ENCODE measurements at places on chromosomes 16 and 17. TPM values are rescaled to one million over a fixed set of nuclear protein-coding genes. Genes with fewer than 3 reads are reported as not detected.

The SAP30BP gene
- 70.4 TPM for polyA plus RNA-seq

GRCh38 chr17:42979511-42980273 lies at the start of gene PTGES3L:
TSS of gene PTGES3L (minus strand) at chr17:42980080. CDS start at chr17:42980053, 27 bp downstream.
- no peaks in the 10 kb centered on the region for H3K27me3 ChIP-seq
- DNase-seq = peak; percentile 80
- H3K36me3 ChIP-seq = peaks cover 19% of the 10 kb centered on the region
- peaks cover 53% of the 10 kb centered on the region for H3K4me1 ChIP-seq
- H3K4me3 ChIP-seq = peak within 1 kb of the TSS; percentile 100

- H3K36me3 ChIP-seq = no peaks in the 10 kb centered on the region
- DNase-seq = no peak
- H3K4me1 ChIP-seq = peaks cover 11% of the 10 kb centered on the region
- H3K27me3 ChIP-seq = no peaks in the 10 kb centered on the region
- no peak overlapping the region for H3K27ac ChIP-seq
- peak overlapping the region; percentile 4 for H3K4me3 ChIP-seq
Measured at GRCh38 chr17:17391668-17392370, 85.0 kb upstream of the MED9 start.

The ALOX12B gene
- polyA plus RNA-seq = 0.83 TPM

DNA sequence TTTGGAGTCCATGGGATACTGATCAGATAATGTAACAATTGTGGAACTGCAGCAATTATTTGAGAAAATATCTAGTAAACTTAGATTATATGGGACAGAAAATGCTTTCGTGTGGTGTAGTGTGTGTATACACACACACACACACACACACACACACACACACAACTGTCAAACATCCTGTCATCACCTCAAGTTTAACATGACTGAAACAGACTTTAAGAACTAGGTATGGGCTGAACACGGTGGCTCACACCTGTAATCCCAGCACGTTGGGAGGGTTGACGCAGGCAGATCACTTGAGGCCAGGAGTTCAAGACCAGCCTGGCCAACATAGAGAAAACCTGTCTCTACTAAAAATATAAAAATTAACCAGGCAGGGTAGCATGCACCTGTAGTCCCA lies 544 bp upstream of the EVI2A start:
- no peak for DNase-seq
- H3K27ac ChIP-seq = peak overlapping the region; percentile 89
- H3K4me3 ChIP-seq = no peak overlapping the region
- peaks cover 14% of the 10 kb centered on the region for H3K4me1 ChIP-seq

DNA sequence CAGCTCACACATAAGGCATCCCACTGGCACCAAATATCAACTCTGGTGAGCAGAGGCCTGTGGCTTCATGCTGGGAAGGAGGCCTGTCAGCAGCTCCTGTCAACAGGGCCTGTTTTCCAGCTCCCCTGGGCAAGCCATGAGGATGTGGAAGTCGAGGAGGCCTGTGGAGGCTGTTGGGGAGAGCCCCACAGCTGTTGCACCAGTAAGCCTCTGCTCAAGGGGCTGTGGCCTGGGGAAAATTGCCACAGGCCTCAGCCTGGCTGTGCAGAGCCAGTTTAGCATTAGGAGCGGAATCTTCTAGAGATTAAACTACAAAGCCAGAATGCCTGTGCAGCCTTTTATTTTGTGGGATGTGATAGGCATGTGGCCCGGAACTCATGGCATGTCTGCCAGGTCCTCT lies 202.1 kb downstream of the SPECC1 start:
- H3K36me3 ChIP-seq = no peaks in the 10 kb centered on the region
- no peak for DNase-seq
- H3K27me3 ChIP-seq = no peaks in the 10 kb centered on the region
- H3K4me1 ChIP-seq = peaks cover 10% of the 10 kb centered on the region

DNA sequence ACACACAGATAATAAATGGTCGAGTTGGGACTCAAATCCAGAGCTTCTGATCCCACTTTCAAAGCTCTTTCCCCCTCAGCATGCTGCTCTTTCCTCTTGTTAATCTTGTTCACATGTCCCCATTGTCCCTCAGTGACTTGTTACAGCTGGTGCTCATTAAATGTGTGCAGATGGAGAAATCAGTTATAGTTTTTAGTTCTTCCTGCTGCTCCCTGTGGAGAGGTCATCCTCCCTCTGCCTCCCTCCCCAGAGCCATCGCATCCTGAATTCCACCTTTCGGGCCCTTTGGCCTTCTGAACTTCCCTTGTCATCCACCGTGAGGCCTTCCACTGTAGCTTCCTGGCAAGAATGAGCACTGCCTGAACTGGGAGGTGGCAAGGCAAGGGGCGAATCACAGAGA lies 179.6 kb downstream of the WSCD1 start:
- H3K4me3 ChIP-seq = no peak overlapping the region
- H3K27me3 ChIP-seq = no peaks in the 10 kb centered on the region
- no peak overlapping the region for H3K27ac ChIP-seq
- no peaks in the 10 kb centered on the region for H3K4me1 ChIP-seq
- DNase-seq = no peak

DNA sequence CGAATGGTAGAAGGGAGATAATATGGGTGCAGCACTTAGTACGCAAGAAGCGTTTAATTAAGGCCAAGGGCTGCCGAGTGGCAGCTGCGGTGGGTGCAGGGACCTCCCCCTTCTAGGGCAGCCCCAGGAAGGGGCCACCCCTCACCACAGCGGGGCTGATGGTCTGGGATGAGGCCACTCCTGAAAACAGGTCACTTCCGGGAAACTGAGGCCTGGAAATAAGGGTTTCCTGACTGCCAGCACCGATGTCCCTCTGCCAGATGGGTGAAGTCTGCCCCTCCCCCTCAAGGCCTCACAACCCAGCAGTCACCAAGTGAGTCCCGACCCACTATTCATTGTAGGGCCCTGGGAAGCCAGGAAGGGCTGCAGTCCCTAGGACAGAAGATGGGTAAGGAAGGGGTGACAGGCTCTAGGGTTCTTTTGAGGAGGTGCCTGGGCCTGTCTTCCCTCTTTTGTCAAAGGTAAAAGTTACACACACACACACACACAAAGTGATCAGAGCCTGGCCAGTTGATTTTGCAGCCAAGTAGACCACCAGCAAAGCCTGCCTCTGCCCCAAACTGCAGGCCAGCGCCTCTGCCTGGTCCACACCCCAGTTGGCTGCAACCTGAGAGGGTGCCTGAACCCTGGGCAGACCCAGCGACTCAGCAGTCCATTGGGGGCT lies 12.5 kb downstream of the SREBF1 start:
- H3K4me3 ChIP-seq = peak overlapping the region; percentile 39
- H3K36me3 ChIP-seq = peaks cover 15% of the 10 kb centered on the region
- H3K27me3 ChIP-seq = no peaks in the 10 kb centered on the region

The ITGB4 gene
- polyA plus RNA-seq = 16.6 TPM

The MNT gene
- 2.8 TPM for polyA plus RNA-seq

DNA sequence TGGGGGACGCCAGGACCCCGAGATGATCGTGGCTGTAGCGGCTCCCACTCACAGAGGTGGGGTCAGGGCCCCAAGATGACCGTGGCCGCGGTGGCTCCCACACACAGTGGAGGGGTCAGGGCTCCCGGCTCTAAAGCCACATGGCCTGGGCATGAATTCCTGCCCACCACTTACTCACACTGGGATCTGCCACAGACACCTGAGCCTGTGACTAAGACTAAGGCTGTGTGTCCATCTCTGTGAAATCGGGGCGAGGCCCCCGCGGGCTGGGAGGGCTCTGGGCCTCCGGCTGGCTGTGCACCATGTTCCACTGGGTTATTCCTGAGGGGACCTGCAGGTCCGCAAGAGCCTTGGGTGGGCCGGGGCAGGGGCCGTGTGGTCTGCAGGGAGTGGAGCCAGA lies 18.5 kb downstream of the ZFPM1 start:
- H3K27ac ChIP-seq = peak overlapping the region; percentile 17
- no peaks in the 10 kb centered on the region for H3K36me3 ChIP-seq
- no peaks in the 10 kb centered on the region for H3K27me3 ChIP-seq
- H3K4me3 ChIP-seq = no peak overlapping the region

GRCh38 chr17:45123930-45124796 lies 8.2 kb downstream of the PLCD3 start:
- no peak overlapping the region for H3K27ac ChIP-seq
- DNase-seq = no peak
- H3K27me3 ChIP-seq = peaks cover 10% of the 10 kb centered on the region
- no peaks in the 10 kb centered on the region for H3K4me1 ChIP-seq
- H3K36me3 ChIP-seq = no peaks in the 10 kb centered on the region

- H3K4me1 ChIP-seq = peaks cover 13% of the 10 kb centered on the region
- no peak overlapping the region for H3K4me3 ChIP-seq
- H3K36me3 ChIP-seq = no peaks in the 10 kb centered on the region
- H3K27ac ChIP-seq = no peak overlapping the region
- DNase-seq = no peak
- H3K27me3 ChIP-seq = no peaks in the 10 kb centered on the region
Measured at GRCh38 chr16:25036561-25036960, 21.4 kb upstream of the ARHGAP17 start.

The SULT1A4 gene
- polyA plus RNA-seq = 13.4 TPM

The CCDC154 gene
- 18.2 TPM for polyA plus RNA-seq

The NKD1 gene
- polyA plus RNA-seq = 0.11 TPM

The OR2C1 gene
- not detected for polyA plus RNA-seq

The AGRP gene
- polyA plus RNA-seq = 0.22 TPM

DNA sequence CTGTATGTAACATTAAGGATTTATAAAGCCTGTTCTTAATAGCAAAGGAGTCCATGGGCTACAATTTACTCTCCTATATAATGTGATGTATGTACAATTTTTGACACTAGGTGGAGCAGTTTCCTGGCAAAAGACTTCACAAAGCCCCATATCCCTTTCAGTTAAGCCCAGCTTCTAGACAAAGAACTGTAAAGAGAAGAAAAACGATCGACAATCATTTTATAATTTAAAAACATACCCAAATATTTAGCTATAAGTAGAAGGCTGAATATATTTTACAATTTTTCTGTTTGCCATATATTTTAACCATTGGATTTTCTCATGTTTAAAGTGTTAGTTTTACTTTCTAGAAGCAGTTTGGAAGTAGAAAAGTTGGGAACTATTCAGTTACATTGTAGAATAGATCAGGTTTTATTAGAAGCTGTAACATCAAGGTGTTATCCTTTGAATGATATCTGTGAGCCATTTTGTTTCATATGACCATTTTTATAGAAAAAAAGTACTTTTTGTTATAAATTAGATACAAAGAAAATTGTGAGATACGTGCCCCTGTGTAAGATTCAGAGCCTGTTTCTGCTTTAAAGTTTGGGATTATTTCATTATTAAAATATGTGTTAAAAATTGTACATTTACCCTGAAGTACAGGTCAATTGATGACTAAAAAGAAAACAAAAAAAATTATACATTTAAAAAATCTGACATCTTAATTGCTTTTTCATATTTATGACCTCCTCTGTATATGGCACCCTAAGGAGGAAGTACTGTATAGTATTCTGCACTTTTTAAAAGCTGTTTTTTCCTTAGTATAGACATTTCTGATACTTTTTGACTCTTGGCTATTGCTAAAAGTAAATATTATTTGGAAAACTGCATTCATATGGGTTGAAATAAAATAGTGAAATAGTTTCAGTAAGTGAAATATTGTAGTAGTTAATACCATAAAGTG lies 46.3 kb downstream of the VMP1 start:
- no peaks in the 10 kb centered on the region for H3K36me3 ChIP-seq
- peak overlapping the region; percentile 73 for H3K27ac ChIP-seq
- H3K4me1 ChIP-seq = peaks cover 36% of the 10 kb centered on the region

GRCh38 chr16:46730801-46731690 lies 17.1 kb downstream of the MYLK3 start:
- no peaks in the 10 kb centered on the region for H3K4me1 ChIP-seq
- DNase-seq = peak; percentile 60
- H3K27me3 ChIP-seq = no peaks in the 10 kb centered on the region
- no peak overlapping the region for H3K27ac ChIP-seq

The CDH8 gene
- under 0.01 TPM for polyA plus RNA-seq

GRCh38 chr16:51439271-51439670 lies 288.2 kb upstream of the SALL1 start:
- no peaks in the 10 kb centered on the region for H3K4me1 ChIP-seq
- no peaks in the 10 kb centered on the region for H3K36me3 ChIP-seq
- no peak overlapping the region for H3K4me3 ChIP-seq
- no peaks in the 10 kb centered on the region for H3K27me3 ChIP-seq
- H3K27ac ChIP-seq = no peak overlapping the region

DNA sequence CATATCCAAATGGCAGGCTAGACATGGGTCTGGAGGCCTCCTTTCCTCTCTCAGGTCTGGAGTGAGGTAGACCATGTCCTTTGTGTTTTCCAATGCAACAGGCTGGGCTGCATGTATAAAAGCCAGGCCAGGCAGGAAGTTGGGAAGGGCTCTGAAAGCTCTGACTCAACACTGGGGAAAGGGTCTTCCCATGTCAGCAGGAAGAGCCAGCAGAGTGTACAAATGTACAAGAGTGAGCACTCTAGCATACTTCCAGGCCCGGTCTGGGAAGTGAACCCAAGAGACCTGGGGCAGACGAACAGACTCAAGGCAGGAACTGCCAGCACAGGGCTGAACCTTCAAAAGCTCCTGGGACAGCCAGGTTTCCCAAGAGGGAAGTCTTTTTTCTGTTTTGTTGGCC lies 7.0 kb downstream of the ATPAF2 start:
- H3K36me3 ChIP-seq = peaks cover 15% of the 10 kb centered on the region
- H3K27ac ChIP-seq = peak overlapping the region; percentile 46
- no peak overlapping the region for H3K4me3 ChIP-seq
- H3K4me1 ChIP-seq = peaks cover 40% of the 10 kb centered on the region
- DNase-seq = no peak
- no peaks in the 10 kb centered on the region for H3K27me3 ChIP-seq

DNA sequence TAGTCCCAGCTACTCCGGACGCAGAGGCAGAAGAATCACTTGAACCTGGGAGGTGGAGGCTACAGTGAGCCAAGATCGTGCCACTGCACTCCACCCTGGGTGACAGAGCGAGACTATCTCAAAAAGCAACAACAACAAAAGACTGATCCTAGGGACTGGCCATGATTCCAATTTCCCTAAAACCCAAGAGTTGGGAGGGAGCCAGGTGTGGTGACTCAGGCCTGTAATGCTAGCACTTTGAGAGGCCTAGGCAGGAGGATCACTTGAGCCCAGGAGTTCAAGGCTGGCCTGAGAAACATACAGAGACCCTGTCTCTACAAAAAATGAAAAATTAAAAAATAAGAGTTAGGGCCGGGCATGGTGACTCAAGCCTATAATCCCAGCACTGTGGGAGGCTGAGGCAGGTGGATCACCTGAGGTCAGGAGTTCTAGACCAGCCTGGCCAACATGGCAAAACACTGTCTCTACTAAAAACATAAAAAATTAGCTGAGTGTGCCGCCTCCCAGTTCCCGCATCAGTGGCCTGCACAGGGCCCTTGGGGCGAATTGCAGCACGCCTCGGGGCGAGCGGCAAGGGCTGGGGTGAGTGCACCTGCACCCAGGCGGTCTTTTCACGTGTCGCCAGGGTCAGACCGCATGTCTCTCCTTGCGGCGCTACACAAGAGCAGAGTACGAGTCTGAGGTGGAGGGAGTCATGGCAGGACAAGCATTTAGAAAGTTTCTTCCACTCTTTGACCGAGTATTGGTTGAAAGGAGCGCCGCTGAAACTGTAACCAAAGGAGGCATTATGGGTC lies 40.8 kb downstream of the CDH3 start:
- H3K27ac ChIP-seq = no peak overlapping the region
- no peak overlapping the region for H3K4me3 ChIP-seq
- peak; percentile 61 for DNase-seq
- H3K4me1 ChIP-seq = no peaks in the 10 kb centered on the region
- H3K27me3 ChIP-seq = no peaks in the 10 kb centered on the region
- peaks cover 25% of the 10 kb centered on the region for H3K36me3 ChIP-seq

GRCh38 chr17:61947367-61948078 lies 19.7 kb upstream of the INTS2 start:
- no peaks in the 10 kb centered on the region for H3K4me1 ChIP-seq
- DNase-seq = no peak
- H3K36me3 ChIP-seq = peaks cover 91% of the 10 kb centered on the region
- H3K27me3 ChIP-seq = no peaks in the 10 kb centered on the region
- no peak overlapping the region for H3K4me3 ChIP-seq

- peaks cover 3% of the 10 kb centered on the region for H3K36me3 ChIP-seq
- peak; percentile 67 for DNase-seq
- H3K4me1 ChIP-seq = peaks cover 73% of the 10 kb centered on the region
- H3K27ac ChIP-seq = peak overlapping the region; percentile 94
Measured at GRCh38 chr17:45408611-45409421, 23.9 kb downstream of the ARHGAP27 start.

Data from spleen (tissue), 13 donors.